ENCODE measurements at places on chromosomes 16 and 17.

DNA sequence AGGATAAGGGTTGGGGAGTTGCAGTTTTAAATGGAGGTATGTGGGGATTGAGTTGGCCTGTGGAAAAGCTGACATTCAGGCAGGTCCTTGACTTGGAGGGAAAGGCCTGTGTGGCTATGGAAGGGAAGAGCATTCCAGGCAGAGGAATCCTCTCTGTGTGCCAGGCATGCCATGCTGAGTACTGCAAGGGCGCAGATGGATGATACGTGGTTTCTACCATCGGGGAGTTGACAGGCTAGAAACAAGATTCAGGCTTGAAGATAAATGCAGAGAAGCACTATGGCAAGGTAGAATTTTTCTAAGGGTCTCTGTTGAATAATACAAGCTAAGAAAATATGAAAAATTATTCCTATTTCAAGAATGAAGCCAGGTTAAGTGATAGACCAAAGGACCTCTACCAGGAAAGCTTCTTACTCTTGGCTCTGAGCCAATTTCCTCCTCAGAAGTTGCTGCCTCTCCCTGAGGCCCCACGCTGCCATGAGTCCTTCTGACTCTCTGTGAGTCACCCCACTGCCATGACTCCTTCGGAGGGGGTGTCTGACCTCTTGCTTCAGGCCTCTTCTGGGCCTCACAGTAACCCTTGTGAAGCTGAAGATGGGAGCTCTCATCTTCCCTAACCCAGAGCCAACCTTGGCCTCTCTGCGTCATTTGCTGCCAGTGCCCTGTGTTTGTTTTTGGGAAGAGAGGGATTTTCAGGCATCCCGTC lies 75.8 kb downstream of the WNT3 start:
- peak; percentile 88 for DNase-seq

DNA sequence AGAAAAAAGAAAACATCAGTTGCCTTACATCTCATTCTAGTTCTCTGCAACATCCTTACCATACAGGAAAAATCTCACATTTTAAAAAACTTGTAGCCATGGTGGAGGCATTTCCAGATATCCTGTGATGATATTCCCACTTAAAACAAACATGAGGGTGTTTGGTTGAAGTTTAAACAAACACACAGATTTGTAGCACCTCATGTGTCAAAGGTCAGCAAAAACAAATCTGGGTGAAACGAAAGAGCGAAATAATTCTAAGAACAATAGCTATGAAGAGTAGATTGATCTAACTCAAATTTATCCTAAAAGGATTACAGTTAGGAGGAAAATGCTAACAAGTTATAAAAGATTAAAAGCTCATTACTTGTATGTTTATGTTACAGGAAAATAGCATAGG lies 83.1 kb upstream of the IRX5 start:
- DNase-seq, result no peak

DNA sequence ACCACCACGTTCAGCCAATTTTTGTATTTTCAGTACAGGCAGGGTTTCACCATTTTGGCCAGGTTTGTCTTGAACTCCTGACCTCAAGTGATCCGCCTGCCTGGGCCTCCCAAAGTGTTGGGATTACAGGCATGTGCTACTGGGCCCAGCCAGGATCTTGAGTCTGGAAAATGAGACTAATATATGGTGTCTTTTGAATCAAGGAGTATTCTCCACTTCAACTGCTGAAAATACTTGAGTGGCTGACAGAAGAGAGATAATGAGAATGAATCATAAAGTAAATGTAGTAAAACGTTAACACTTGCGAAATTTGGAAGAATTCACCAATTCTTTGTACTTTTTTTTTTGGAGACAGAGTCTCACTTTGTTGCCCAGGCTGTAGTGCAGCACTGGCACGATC lies 16.6 kb downstream of the SMYD4 start:
- DNase-seq, result peak; percentile 27

- DNase-seq, result no peak
Measured at GRCh38 chr17:55289106-55289446, 24.3 kb downstream of the HLF start.

DNA sequence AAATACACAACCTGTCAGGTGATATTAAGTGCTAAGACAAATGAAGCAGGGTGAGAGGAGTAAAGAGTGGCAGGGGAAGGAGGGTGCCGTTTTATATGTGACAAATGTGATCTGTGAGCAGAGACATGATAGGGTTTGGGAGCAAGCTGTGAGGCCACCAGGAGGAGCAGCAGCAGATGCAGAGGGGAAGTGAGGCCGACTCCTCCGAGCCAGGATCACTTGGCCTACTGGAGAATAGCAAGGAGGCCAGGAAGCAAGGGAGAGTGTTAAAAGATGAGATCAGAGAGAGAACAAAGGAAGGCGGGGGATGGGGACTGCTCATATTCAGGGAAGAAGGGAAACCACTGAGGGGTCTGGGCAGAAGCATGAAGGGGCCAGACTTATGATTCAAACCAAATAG lies 129.4 kb downstream of the TANGO6 start:
- peak; percentile 40 for DNase-seq

DNA sequence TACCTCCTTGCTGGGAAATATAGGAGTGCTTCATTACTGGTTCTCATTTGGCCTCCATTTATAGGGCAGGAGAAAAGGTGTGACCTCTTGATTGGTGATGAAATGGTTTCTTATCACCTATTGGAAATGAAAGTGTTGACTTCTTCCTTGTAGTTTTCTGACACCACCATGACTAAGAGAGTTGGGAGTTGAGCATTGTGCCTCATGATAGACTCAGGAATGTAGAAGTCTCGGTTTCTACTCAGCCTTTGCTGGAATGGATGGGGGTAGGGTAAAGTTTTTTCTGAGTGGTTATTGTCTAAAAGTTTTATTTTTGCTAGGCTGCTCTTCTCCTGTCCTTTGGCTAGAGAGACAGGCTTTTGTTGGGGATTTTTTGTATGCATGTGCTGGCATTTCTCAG lies 117.4 kb downstream of the PHKB start:
- DNase-seq, result no peak

DNA sequence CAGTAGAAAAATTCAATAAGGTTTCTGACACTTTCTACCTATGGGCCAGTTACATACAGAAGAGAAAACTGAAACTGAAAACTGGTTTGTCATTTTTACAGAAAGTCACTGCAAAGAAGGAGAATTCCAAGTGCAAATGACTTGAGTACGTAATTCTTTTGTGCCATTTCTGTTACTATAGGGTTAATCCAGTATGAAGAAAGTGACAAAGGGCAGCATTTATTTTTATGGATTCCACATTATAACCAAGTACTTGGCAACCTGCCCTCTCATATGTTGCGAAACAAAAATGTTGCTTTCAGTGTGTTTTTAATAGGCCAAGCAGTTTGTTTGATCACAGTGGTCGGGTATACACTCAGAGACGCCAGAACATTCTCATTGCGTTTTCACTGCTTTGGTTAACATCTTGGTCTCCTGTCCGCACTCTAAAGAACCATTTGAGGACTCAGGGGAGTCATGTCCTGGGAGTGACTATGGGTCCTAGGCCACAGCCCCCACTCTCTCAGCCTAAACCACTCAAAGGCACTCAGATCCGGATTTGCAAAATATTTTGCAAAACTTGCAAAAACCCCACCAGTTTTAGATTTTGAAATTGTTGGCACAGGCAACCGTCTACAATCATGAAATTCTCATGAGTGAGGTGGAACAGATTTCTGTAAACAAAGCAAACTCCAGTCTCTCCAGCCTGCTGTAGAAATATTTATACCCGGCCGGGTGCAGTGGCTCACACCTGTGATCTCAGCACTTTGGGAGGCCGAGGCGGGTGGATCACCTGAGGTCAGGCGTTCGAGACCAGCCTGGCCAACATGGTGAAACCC lies 15.4 kb upstream of the HELZ start:
- no peak for DNase-seq

- no peak for DNase-seq
Measured at GRCh38 chr17:46001390-46002310, 2.6 kb downstream of the STH start.

- peak; percentile 41 for DNase-seq
Measured at GRCh38 chr17:10435096-10435495, 13.3 kb upstream of the MYH8 start.

GRCh38 chr16:72805486-72805885 lies 242.4 kb downstream of the ZFHX3 start:
- no peak for DNase-seq

DNA sequence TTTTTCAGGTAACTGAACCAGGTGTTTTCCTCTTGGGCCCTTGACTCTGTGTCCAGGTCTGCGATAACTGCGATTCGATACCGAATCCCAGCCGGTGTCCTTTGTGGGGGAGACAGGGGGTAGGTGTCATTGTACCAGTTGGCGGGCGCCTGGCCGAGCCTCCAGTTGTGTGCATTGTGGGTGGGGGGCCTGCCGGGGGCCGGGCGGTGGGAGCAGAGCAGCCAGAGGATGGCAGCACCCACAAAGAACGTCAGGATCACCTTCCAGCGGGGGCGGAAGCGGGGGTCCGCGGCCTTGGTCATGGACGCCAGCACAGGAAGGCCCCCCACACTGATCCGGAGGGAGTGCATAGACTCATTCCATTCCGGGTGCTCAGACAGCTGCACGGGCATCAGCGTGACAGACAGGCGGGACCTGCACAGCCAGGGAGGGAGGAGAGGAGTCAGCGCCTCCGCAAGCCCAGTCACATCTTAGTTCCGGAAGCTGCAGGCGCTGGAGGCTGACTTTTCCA lies 12.3 kb downstream of the CANT1 start:
- no peak for DNase-seq

DNA sequence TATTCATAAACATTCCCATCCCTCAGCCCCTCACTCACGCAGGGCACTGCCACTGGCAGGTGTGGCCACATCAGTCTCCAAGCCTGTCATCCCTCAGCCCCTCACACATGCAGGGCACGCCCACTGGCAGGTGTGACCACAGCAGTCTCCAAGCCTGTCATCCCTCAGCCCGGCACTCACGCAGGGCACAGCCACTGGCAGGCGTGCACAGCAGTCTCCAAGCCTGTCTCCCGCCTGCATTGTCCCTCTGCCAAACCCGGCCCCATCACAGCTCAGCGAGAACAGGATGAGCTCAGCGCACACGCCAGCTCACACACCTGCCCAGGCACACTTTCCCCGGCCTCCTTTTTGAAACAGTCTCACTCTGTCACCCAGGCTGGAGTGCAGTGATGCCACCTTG lies 11.4 kb upstream of the KREMEN2 start:
- no peak for DNase-seq

DNA sequence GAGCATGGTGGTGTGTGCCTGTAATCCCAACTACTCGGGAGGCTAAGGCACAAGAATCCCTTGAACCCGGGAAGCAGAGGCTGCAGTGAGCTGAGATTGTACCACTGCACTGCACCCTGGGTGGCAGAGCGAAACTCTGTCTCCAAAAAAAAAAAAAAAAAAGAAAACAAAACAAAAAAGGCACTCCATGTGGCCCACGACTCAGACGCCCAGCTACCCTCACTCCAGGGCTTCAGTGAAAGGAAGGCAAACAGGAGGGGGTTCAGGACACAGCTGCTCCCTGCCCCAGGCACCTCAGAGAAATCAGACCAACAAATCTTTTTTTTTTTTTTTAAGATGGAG lies 91.7 kb downstream of the LITAF start:
- DNase-seq, result no peak

- DNase-seq, result no peak
Measured at GRCh38 chr17:46819906-46820351, 1.4 kb upstream of the WNT3 start.

- no peak for DNase-seq
Measured at GRCh38 chr16:49277766-49278566, 3.7 kb downstream of the CBLN1 start.

GRCh38 chr16:79798416-79799053 lies 198.0 kb upstream of the MAF start:
- no peak for DNase-seq

- DNase-seq, result peak; percentile 73
Measured at GRCh38 chr17:77581480-77581879, 377.0 kb upstream of the TNRC6C start.

GRCh38 chr16:30082545-30083090 lies 6.8 kb downstream of the PPP4C start:
- no peak for DNase-seq

All from A172 (cell line).